ENCODE measurements at places on chromosomes 1 and 21.

- no peak for DNase-seq
Observed at GRCh38 chr1:155126556-155127104, 1.0 kb upstream of the EFNA1 start.

- no peak for DNase-seq
Observed at GRCh38 chr1:20165522-20165951, 20.4 kb upstream of the UBXN10 start.

- DNase-seq = no peak
Observed at GRCh38 chr21:17501107-17502006, 11.5 kb upstream of the CXADR start.

DNA sequence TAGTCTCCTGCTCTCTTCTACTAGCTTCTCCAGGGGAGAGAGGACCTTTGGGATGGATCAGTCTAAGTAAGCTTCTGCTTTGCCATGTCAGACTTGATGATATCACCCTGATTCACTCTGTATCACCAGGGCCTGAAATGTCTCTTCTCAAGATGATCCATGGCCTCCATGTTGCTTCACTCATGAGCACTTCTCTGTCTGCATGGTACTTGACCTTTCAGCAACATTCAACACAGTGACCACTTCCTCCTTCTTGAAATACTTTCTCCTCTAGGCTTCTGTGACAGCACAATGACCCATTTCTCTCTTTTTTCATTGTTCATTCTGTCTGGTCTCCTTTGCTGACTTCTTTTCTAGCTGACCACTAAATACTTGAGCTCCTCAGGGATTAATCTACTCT lies 35.3 kb upstream of the NGF start:
- no peak for DNase-seq

GRCh38 chr1:178055779-178056471 lies 38.0 kb upstream of the RASAL2 start:
- DNase-seq = no peak

- DNase-seq = no peak
Observed at GRCh38 chr1:21605964-21606705, 63.0 kb downstream of the RAP1GAP start.
